Occipital lobe (tissue), 3 donors: ENCODE measurements at places on chromosomes 6 and 20.

- no peak for DNase-seq
Observed at GRCh38 chr20:34703424-34704176, 544 bp upstream of the TP53INP2 start.

- no peak for DNase-seq
Observed at GRCh38 chr20:59247731-59248684, 52.4 kb upstream of the EDN3 start.

DNA sequence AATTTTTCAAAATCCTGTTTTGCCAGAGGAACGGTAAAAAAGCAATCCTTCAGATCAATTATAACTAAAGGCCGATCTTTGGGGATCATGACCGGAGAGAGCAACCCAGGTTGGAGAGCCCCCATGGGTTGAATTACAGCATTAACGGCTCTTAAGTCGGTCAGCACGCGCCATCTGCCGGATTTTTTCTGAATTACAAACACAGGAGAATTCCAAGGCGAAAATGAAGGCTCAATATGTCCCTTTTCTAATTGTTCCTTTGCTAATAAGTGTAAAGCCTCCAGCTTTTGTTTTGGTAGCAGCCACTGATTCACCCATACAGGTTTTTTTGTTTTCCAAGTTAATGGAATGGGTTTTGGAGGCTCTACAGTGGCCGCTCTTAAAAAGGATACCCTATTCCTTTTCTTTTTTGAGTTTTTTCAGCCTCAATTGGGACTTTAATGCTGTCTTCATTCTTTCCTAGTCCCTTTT lies 16.9 kb upstream of the PTCRA start:
- peak; percentile 22 for DNase-seq

DNA sequence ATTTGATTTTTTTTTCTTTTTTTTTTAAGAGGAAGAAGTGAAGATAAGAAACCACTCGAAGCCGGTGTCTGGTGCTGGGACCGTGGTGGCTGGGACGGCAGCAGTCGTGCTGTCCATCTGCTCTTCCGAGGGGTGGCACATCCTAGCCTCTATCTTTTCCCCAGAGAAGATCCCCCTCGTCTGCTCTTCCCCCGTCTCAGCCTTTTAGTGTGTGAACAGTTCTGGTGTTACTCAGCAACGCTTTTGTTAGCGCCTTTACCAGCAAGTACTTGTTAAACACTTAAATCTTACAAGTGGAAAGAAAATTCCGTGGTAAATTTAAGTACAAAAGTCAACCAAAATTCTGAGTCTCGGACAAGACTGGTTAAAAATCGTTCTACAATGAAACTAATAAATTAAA lies 90.1 kb downstream of the RSPH3 start:
- no peak for DNase-seq

DNA sequence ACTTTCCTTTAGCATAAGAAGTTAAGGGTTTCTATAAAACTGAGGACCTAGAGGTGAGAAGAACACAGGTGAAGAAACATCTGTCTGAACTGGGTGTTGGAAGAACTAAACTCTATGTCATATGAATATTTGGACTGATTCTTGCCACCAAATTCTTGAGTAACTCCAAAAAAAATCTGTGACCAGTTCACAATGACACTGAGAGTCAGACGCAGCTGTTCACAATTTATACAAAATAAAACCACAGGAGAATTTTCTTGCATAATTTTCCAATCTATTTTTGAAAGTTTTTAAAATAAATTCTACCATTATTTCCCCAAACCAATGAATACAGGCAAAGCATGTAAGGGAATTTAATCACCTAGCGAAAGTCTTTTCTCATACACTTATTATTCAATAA lies 148.1 kb upstream of the TCF21 start:
- DNase-seq, result no peak

DNA sequence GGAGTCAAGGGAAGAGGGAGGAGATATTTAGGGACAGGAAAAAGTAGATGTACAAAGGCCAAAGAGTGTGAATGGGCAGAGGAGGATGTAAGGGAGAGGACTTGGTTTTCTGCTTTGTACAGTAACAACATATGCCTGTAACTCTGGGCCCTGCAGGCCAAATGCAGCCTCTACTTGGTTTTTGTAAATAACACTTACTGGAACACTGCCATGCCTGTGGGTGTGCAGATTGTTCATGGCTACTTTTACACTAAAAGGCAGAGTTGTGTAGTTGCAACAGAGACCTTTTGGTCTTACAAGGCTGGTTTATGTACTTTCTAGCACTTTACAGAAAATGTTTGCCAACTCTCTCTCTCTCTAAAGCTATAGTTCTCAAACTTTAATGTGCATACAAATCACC lies 157.1 kb downstream of the PHACTR1 start:
- DNase-seq, result no peak

- DNase-seq, result no peak
Observed at GRCh38 chr6:113763876-113764275, 93.3 kb upstream of the MARCKS start.

DNA sequence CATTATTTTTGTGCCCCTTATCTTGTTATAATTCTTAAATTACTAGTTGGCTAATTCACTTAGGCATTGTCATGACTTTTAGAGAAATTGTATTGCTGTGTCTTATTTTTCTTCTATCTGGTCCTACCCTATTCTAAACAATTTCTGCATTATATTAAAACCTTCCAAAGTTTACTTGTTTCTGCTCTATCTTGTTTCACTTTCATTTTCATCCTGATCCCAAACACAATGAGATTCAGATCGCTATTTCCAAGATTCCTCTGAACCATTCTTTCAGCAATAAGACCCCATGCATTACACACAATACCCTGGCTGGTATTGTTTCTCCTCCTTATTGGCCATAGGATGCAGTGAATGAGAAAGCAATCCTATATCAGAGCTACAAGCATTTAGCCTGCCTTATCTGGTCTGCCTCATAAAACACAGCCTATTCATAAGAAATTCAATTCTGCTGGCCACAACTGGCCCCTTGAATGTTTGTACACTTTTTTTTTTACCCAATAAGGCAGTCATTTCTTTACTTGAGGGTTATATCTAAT lies 69.9 kb upstream of the POU3F2 start:
- no peak for DNase-seq

DNA sequence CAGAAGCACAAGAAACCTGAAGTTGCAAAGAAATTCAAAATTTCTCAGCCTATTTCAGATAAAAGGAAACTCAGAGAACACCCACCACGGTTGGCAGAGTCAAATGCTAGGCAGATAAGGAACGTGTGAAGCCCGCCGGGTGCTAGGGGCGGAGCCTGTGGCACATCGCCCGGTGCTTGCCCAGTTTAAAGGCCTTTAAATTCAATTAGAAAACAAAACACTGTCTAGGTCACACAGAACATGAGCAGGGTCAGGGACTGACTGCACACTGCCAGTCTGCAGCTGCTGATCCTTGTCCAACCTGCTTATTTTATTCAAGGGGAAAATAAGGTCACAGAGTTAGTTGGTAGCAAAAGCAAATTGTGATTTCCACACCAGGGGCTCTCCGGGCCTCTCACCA lies 75.8 kb downstream of the PSMG4 start:
- no peak for DNase-seq

DNA sequence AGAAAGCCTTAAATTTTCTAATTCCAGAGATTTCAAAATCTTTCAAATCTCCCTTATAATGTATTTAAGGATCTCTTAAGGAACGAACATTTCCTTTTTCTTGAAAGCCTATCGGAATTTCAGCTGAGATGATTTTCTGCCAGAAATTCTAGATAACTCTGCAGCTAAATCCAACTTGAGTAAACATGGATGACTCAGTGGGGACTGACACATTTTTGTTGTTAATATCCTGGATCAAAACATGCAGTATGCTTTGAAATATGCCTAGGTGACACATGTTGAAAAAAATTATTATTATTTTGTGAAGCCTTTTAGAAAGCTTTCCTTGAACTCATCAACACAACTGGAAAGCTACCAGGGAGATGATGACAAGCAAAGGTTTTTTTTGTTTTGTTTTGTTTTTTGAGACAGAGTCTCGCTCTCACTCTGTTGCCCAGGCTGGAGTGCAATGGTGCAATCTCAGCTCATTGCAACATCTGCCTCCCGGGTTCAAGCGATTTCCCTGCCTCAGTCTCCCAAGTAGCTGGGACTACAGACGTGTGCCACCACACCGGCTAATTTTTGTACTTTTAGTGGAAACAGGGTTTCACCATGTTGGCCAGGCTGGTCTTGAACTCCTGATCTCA lies 140.1 kb upstream of the SNX9 start:
- DNase-seq, result no peak

GRCh38 chr20:53752971-53753879 lies 159.6 kb upstream of the ZNF217 start:
- no peak for DNase-seq

DNA sequence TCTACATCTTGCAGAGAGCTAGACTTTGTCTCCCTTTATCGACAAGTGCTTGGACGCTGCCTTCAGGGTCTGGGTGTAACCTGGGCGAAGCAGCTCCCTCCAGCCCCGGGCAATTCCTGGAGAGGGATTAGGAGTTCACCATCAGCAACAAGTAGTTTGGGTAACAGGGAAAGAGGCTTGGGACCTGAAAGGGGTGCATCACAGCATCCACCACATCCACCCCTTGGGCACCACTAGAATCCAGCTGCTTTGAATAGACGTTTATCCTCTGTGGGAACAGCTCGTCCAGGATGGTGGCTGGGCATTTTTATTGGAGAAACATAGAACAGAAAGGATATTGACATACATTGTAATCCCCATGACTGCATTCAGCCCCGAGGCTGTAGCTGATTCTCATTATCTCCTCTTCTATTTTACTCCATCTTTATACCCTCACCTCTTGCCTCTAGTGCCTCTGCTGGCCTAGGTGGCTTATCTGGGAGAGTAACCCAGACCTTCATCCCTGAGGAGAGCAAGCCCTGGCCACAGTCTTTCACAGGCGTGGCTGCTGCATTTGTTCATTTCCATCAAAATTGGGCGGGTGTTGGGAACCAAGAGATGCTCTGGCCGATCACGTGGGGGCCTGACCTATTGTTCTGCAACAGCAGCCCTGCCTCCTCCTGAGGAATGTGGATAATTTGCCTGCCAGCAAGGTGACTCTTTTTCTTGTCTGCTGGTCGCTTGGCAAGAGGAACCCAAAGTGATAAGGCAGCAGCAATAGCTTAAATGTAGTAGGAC lies 109.2 kb upstream of the RALGAPA2 start:
- DNase-seq, result no peak

- DNase-seq, result no peak
Observed at GRCh38 chr6:143375022-143375585, 75.4 kb downstream of the ADAT2 start.

GRCh38 chr6:137871831-137872454 lies 4.9 kb downstream of the TNFAIP3 start:
- no peak for DNase-seq

GRCh38 chr6:99662616-99663015 lies 56.0 kb downstream of the PRDM13 start:
- no peak for DNase-seq

DNA sequence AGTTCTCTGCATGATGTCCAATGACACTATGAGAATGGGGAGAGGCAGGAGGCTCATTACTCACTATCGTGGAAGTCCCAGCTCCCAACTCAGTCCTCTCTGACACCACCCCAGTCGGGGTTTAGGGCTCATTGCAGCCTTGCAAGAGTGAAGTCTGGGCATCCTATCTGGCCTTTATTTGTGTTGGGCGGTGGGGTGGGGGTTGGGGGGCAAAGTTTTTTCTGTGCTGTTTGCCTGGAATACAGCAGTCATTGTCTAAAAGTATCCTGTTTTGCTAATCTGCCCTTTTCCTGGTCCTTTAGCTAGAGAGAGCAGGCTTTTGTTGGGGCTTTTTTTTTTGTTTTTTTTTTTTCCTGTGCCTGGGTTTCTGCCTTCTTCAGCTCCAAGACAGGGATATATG lies 174.2 kb downstream of the MYLK4 start:
- DNase-seq, result no peak

GRCh38 chr6:82182756-82183155 lies 64.8 kb downstream of the IBTK start:
- DNase-seq, result no peak

DNA sequence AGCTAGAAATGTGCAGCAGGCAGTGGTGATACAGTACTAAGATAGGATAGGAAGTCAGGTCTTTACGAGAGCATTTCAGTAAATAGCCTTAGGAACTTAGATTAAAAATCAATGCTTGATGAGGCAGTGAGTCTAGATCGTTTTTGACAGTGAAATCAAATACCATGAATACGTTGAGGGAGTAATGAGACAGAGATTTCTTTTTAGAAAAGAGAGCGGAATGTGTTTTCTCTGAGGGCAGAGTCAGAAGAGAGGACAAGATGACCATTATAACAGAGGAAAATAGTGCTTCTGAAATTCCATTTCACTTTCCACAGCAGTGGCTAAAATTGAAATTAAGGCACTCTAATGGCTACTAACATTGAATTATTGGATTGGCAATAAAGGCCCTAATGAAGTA lies 339.6 kb downstream of the UTRN start:
- no peak for DNase-seq

GRCh38 chr6:1263039-1263849 lies 48.7 kb upstream of the FOXQ1 start:
- no peak for DNase-seq

DNA sequence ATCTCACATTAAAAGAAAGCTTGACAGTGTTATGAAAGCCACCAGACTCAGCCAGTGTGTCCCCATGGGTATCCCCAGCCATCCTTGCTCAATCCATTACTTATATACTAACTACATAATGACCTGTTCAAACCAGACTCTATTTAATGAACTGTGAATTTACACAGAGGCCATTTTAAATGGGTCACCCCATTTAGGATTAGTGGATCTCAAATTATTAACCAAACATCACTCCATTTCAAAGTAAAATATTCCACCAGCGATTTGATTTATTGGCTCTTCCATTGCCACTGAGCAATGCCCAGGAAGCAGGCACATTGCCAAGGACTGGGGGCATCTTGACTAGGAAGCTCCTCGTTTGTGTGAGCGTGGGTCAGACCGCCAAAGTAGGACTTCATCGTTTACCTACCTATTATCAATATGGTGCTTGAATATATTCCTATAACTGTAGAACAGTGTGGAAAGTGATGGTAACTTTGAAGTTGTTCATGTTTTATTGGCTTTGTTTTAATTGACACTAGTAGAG lies 15.5 kb upstream of the NPEPL1 start:
- no peak for DNase-seq

DNA sequence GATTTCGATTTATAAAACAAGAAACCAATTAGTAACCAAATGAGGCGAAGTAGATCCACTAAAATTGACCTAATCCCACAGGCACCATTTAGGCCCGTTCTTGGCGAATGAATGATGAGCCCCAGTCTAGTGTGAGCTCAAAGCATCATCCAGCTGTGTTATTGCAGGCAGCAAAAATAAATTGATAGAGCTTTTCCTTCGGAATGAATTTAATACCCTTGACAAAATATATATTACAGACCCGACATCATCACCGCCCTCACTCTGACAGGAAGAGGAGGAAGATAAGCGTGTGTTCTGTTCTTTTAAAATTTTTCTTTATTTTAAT lies 7.8 kb downstream of the SIM1 start:
- DNase-seq, result no peak
